ENCODE measurements at places on chromosomes 12 and 14. TPM values are rescaled to one million over a fixed set of nuclear protein-coding genes. Genes with fewer than 3 reads are reported as not detected.

- H3K36me3 ChIP-seq: no peaks in the 10 kb centered on the region
- peaks cover 6% of the 10 kb centered on the region for H3K4me1 ChIP-seq
- no peak for DNase-seq
- no peaks in the 10 kb centered on the region for H3K27me3 ChIP-seq
- no peak overlapping the region for H3K4me3 ChIP-seq
Observed at GRCh38 chr12:121600702-121601336, 20.0 kb upstream of the KDM2B start.

- H3K4me1 ChIP-seq: no peaks in the 10 kb centered on the region
- no peaks in the 10 kb centered on the region for H3K36me3 ChIP-seq
- peak overlapping the region; percentile 81 for H3K4me3 ChIP-seq
- no peak for DNase-seq
Observed at GRCh38 chr12:12265571-12266388, 1.1 kb downstream of the LRP6 start.

DNA sequence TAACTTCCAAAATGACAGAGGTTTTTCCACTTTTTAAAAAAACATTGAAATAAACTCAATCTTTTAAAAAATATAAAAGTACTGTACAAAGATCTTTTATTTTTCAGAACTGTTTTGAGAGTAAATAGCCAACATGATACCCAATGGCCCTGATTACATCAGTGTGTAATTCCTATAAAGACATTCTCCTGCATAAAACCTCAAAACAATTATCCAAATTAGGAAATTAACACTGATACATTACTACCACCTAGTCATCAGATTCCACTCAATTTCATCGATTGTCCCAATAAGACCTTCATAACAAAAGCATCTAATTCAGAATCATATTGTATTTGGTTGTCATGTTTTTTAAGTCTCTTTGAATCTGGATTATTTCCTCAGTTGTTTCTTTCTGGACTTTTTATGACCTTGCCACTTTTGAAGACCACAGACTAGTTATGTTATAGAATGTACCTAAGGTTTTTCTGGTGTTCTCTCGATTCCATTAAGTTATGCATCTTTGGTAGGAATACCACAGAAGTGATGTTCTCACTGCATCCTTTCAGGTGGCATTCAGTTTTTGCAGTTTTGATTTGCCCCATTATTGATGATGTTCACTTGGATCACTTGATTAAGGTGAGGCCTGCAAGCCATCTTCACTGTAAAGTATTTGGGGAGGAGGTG is 4.0 kb upstream of the YEATS4 start:
- H3K27ac ChIP-seq: no peak overlapping the region
- H3K4me3 ChIP-seq: no peak overlapping the region
- no peaks in the 10 kb centered on the region for H3K36me3 ChIP-seq
- peaks cover 15% of the 10 kb centered on the region for H3K4me1 ChIP-seq
- no peak for DNase-seq
- no peaks in the 10 kb centered on the region for H3K27me3 ChIP-seq

DNA sequence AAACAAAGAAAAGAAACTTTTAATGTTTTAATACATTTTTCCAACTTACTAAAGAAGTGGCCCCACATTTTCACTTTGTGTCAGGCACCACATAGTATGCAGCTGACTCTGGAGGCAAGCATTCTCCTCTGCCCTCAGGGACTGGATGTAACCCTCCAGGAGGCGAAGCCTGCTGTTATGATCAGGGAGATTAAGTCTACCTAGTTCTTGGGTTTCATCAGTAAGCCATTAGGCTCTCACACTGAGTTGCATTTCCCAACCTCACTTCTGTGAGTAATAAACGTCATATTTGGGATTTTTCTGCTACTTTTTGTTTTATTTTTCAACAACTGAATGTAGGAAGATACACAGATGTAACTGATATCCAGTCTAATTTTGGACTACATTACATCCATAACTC is 101.2 kb upstream of the LRFN5 start:
- DNase-seq: no peak
- no peak overlapping the region for H3K27ac ChIP-seq
- H3K36me3 ChIP-seq: no peaks in the 10 kb centered on the region
- no peaks in the 10 kb centered on the region for H3K27me3 ChIP-seq

KLHL33 gene
- not detected for polyA plus RNA-seq

- H3K27ac ChIP-seq: no peak overlapping the region
- no peak for DNase-seq
- no peaks in the 10 kb centered on the region for H3K4me1 ChIP-seq
- H3K4me3 ChIP-seq: no peak overlapping the region
- no peaks in the 10 kb centered on the region for H3K27me3 ChIP-seq
Observed at GRCh38 chr14:64438181-64438841, 27.0 kb upstream of the AKAP5 start.

- H3K27me3 ChIP-seq: peaks cover 8% of the 10 kb centered on the region
- H3K4me1 ChIP-seq: no peaks in the 10 kb centered on the region
Observed at GRCh38 chr14:78245238-78245637, 75.1 kb downstream of the NRXN3 start.

- H3K27ac ChIP-seq: no peak overlapping the region
- H3K36me3 ChIP-seq: no peaks in the 10 kb centered on the region
- H3K4me1 ChIP-seq: no peaks in the 10 kb centered on the region
- H3K27me3 ChIP-seq: no peaks in the 10 kb centered on the region
- no peak overlapping the region for H3K4me3 ChIP-seq
Observed at GRCh38 chr12:40829738-40830144, 137.5 kb downstream of the CNTN1 start.

DNA sequence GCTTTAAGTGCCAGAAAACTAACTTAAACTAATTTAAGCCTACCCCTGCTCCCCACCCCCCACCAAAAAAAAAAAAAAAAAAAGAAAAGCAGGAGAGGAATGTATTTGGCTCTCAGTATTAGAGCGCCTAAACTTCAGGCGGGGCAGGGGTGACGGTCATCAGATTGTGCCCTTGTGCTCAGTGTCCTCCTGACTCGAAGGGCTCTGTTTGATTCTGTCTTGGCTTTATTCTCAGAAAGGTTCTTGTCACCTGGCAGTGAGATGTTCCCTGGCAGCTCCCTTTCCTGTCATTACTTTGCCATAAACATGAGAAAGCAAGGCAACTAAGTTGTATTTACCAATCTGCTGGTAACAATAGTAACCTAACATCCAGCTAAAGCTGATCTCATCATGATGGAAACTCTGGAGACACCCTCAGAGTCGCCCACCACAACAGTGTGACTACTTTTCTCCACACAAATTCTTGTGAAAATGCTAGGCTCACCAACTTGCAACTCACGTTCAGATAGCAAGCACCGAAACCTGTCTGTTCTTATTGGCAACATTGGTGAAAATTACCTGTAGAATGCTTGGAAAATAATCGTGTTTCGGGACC is 39.0 kb upstream of the WNK1 start:
- H3K27me3 ChIP-seq: no peaks in the 10 kb centered on the region
- H3K27ac ChIP-seq: no peak overlapping the region
- DNase-seq: no peak

KRT80 gene
- polyA plus RNA-seq: not detected

DNA sequence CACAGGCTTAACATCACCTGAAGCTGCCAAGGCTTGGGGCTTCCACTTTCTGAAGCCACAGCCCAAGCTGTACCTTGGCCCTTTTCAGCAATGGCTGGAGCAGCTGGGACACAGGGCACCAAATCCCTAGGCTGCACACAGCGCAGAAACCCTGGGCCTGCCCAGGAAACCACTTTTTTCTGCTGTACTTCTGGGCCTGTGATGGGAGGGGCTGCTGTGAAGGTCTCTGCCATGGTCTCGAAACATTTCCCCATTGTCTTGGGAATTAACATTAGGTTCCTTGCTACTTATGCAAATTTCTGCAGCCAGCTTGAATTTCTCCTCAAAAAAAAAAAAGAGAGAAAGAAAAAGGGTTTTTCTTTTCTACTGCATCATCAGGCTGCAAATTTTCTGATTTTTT is 219.1 kb downstream of the RPL10L start:
- no peaks in the 10 kb centered on the region for H3K27me3 ChIP-seq
- H3K36me3 ChIP-seq: no peaks in the 10 kb centered on the region
- H3K27ac ChIP-seq: no peak overlapping the region
- no peaks in the 10 kb centered on the region for H3K4me1 ChIP-seq
- no peak overlapping the region for H3K4me3 ChIP-seq
- no peak for DNase-seq

TMPRSS12 gene
- not detected for polyA plus RNA-seq

GRCh38 chr12:32353540-32353939 is 45.8 kb upstream of the FGD4 start:
- no peak for DNase-seq
- no peaks in the 10 kb centered on the region for H3K27me3 ChIP-seq
- H3K27ac ChIP-seq: no peak overlapping the region
- H3K36me3 ChIP-seq: no peaks in the 10 kb centered on the region

- H3K4me1 ChIP-seq: no peaks in the 10 kb centered on the region
- no peak for DNase-seq
- H3K27ac ChIP-seq: no peak overlapping the region
- H3K4me3 ChIP-seq: no peak overlapping the region
- no peaks in the 10 kb centered on the region for H3K27me3 ChIP-seq
- H3K36me3 ChIP-seq: no peaks in the 10 kb centered on the region
Observed at GRCh38 chr14:51006781-51007211, 62.5 kb upstream of the PYGL start.

YAF2 gene
- polyA plus RNA-seq: 21.3 TPM

GRCh38 chr12:117143008-117143532 is 43.9 kb upstream of the TESC start:
- DNase-seq: no peak
- H3K4me3 ChIP-seq: no peak overlapping the region
- no peaks in the 10 kb centered on the region for H3K4me1 ChIP-seq
- no peaks in the 10 kb centered on the region for H3K27me3 ChIP-seq
- peaks cover 10% of the 10 kb centered on the region for H3K36me3 ChIP-seq
- H3K27ac ChIP-seq: no peak overlapping the region

Data from K562 (cell line).